ENCODE measurements at places on chromosomes 13 and 19. TPM values are rescaled to one million over a fixed set of nuclear protein-coding genes. Genes with fewer than 3 reads are reported as not detected.

DNA sequence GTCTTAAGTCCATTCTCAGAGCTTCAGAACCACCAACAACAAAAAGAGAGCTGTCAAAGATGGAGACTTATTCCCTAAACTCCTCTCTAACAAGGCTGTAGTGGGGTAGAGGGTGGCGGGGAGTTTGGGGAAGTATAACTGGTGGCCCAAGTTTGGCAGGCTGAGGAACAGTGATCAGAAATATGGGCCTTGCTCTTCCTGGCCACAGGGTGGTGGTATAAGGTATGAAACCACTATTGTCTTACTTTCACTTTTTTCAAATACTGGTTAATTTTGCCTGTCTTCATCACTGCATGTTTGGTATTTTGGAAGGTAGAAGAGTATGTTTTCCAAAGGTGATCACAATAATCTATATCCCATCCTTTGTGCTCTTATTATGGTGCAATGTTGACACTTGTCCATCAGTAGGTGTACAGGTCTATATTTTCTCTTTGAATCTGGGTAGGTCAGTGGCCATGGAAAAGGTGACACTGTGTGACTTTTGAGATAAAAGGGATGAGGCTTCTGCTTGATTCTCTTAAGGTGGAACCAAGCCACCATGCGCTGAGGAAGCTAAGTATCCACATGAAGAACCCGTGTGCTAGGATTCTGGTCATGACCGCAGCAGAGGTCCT, 23.2 kb upstream of the GPC5 start:
- H3K27ac ChIP-seq: no peak overlapping the region
- DNase-seq: no peak
- H3K27me3 ChIP-seq: peaks cover 10% of the 10 kb centered on the region
- no peaks in the 10 kb centered on the region for H3K36me3 ChIP-seq
- peaks cover 9% of the 10 kb centered on the region for H3K4me1 ChIP-seq
- H3K4me3 ChIP-seq: no peak overlapping the region

GRCh38 chr13:79549355-79550106, 68.6 kb downstream of the NDFIP2 start:
- no peak for DNase-seq
- H3K4me1 ChIP-seq: peaks cover 6% of the 10 kb centered on the region
- H3K36me3 ChIP-seq: peaks cover 2% of the 10 kb centered on the region

- H3K27me3 ChIP-seq: peaks cover 6% of the 10 kb centered on the region
- H3K4me1 ChIP-seq: no peaks in the 10 kb centered on the region
- no peak for DNase-seq
These were observed 40.1 kb downstream of the F2RL3 start for GRCh38 chr19:16928916-16929315.

- H3K27me3 ChIP-seq: no peaks in the 10 kb centered on the region
- DNase-seq: no peak
- H3K4me1 ChIP-seq: no peaks in the 10 kb centered on the region
These were observed 349.5 kb downstream of the IRS2 start for GRCh38 chr13:109436841-109437240.

CYP2A6 gene
- total RNA-seq: not detected

PDCD2L gene
- 34.4 TPM for total RNA-seq

SYDE1 gene
- 1.4 TPM for total RNA-seq

Data from activated T-cell treated with anti-CD3 and anti-CD28 coated beads, Interleukin-2, amount 50 U/mL, for 72 hours (primary cell).